ENCODE measurements at places on chromosomes 13 and 19. TPM values are rescaled to one million over a fixed set of nuclear protein-coding genes. Genes with fewer than 3 reads are reported as not detected.

DIRAS1 gene
- 1.4 TPM for total RNA-seq

TMEM143 gene
- total RNA-seq, result 15.7 TPM

TSSK6 gene
- total RNA-seq, result 10.5 TPM

PROZ gene
- not detected for total RNA-seq

THSD8 gene
- total RNA-seq, result 1.6 TPM

GRCh38 chr13:35940734-35941133 is 190.4 kb downstream of the DCLK1 start:
- no peak overlapping the region for H3K4me3 ChIP-seq
- H3K36me3 ChIP-seq, result no peaks in the 10 kb centered on the region
- H3K4me1 ChIP-seq, result no peaks in the 10 kb centered on the region
- DNase-seq, result no peak

DNA sequence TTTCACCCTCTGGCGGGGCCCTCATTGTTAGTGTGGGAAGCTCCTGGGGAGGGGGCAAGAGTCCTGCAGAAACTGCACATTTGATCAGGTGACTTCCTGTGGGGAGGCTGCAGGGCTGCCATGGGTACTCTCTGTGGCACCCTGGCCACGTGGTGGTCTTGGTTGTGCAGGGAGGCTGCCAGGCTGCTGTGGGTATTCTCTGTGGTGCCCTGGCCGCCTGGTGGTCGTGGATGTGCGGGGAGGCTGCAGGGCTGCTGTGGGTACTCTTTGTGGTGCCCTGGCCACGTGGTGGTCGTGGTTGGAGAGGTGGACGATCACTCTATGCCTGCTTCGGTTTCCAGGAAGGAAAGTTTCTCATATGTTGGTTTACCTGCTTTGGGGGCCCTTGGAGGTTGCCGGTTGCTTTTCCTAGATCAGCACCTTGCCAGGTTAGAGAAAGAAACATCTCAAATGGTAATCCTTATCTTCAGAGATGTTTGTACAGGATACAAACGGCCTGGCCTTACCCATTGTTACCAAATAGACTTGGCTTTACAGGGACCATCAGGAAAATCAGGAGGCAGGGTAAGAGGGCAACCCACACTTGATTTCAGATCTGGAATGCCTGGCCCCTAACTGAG is 22.9 kb downstream of the TEX29 start:
- H3K27me3 ChIP-seq, result no peaks in the 10 kb centered on the region
- H3K4me3 ChIP-seq, result no peak overlapping the region
- no peak overlapping the region for H3K27ac ChIP-seq
- H3K4me1 ChIP-seq, result no peaks in the 10 kb centered on the region
- H3K36me3 ChIP-seq, result no peaks in the 10 kb centered on the region

DNA sequence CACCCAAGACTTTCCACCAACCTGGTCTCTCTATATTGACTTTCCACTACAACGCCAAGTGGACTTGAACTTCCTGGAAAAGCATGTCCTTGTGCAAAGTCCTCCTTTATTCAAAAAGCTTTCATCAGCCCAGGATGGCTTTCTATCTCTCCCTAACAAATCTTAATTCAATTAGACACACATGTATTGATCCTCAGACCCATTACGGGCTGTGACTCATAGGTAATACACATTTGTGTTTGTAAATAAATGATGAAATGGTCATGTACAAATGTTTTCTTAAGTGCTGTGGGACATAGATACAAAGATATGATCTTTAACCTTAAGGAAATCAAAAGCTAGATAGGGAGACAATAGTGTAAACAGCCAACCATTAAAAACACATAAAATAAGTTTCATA is 1189.7 kb downstream of the EFNB2 start:
- H3K27me3 ChIP-seq, result no peaks in the 10 kb centered on the region
- H3K27ac ChIP-seq, result no peak overlapping the region
- no peaks in the 10 kb centered on the region for H3K4me1 ChIP-seq
- H3K4me3 ChIP-seq, result no peak overlapping the region
- no peaks in the 10 kb centered on the region for H3K36me3 ChIP-seq

DNA sequence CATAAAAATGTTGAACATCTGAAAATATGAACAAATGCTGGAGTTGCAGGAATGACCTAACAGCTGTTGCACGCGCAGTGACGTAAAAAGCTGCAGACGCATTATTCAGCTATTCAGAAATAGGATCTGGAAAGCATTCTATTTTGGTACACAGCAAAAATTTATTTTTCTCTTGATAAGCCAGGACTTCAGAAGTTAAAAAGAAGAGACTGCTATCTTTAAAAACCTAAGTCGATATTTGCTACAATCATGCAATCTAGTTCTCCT is 36.9 kb upstream of the STARD13 start:
- H3K4me1 ChIP-seq, result peaks cover 12% of the 10 kb centered on the region
- H3K27ac ChIP-seq, result peak overlapping the region; percentile 9
- H3K36me3 ChIP-seq, result no peaks in the 10 kb centered on the region
- DNase-seq, result peak; percentile 24
- H3K27me3 ChIP-seq, result no peaks in the 10 kb centered on the region

- no peak for DNase-seq
- peaks cover 7% of the 10 kb centered on the region for H3K4me1 ChIP-seq
- H3K36me3 ChIP-seq, result no peaks in the 10 kb centered on the region
- H3K27me3 ChIP-seq, result peaks cover 15% of the 10 kb centered on the region
- no peak overlapping the region for H3K27ac ChIP-seq
Observed at GRCh38 chr13:74574964-74575728, 440.9 kb upstream of the KLF12 start.

GRCh38 chr13:31929031-31929770 is 102.4 kb upstream of the FRY start:
- H3K4me3 ChIP-seq, result no peak overlapping the region
- H3K27me3 ChIP-seq, result no peaks in the 10 kb centered on the region
- H3K36me3 ChIP-seq, result no peaks in the 10 kb centered on the region
- no peaks in the 10 kb centered on the region for H3K4me1 ChIP-seq

DNA sequence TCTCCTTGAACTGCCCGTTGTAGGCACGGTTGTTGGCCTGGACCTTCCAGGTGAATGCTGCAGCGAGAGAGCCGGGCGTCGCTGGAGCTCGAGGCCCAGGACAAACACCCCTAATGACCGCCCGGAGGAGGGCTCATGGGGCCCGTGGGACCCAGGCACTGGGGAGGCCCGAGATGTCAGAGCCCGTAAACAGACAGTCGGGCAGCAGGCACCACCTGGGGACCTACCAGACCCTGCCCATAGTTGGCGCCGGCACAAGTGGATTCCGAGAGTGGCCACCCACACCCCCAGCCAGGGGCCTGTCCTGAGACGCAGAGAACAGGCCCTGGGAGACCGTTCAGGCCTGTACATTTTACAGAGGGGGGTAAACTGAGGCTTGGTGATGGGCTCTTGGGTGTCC is 2.4 kb downstream of the ATP8B3 start:
- H3K4me3 ChIP-seq, result no peak overlapping the region
- no peaks in the 10 kb centered on the region for H3K27me3 ChIP-seq
- H3K36me3 ChIP-seq, result no peaks in the 10 kb centered on the region
- H3K27ac ChIP-seq, result no peak overlapping the region
- DNase-seq, result no peak
- peaks cover 16% of the 10 kb centered on the region for H3K4me1 ChIP-seq

GRCh38 chr13:110920038-110920437 is 5.2 kb upstream of the ANKRD10 start:
- no peak overlapping the region for H3K4me3 ChIP-seq
- no peak overlapping the region for H3K27ac ChIP-seq
- H3K27me3 ChIP-seq, result peaks cover 15% of the 10 kb centered on the region
- no peaks in the 10 kb centered on the region for H3K36me3 ChIP-seq
- peaks cover 10% of the 10 kb centered on the region for H3K4me1 ChIP-seq
- no peak for DNase-seq

DNA sequence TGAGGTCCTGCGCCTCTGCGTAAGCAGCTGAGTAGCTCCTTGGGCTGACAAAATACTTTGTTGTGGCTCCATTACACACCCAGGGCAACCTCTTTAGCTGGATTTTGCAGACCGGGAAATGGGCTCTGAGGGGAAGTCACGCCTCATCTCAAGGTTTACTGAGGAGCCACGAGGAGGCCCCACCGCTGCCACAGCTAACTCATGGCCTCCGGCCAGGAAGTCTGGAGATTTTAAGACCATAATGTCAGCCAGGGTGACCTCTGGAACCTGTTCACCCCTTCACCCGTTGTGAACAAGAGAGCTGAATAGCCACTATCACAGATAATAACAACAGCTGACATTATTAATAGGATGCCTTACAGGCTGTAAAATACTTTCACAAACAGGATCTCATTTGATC is 351.3 kb upstream of the TMTC4 start:
- H3K36me3 ChIP-seq, result no peaks in the 10 kb centered on the region
- DNase-seq, result no peak
- H3K27ac ChIP-seq, result no peak overlapping the region

DNA sequence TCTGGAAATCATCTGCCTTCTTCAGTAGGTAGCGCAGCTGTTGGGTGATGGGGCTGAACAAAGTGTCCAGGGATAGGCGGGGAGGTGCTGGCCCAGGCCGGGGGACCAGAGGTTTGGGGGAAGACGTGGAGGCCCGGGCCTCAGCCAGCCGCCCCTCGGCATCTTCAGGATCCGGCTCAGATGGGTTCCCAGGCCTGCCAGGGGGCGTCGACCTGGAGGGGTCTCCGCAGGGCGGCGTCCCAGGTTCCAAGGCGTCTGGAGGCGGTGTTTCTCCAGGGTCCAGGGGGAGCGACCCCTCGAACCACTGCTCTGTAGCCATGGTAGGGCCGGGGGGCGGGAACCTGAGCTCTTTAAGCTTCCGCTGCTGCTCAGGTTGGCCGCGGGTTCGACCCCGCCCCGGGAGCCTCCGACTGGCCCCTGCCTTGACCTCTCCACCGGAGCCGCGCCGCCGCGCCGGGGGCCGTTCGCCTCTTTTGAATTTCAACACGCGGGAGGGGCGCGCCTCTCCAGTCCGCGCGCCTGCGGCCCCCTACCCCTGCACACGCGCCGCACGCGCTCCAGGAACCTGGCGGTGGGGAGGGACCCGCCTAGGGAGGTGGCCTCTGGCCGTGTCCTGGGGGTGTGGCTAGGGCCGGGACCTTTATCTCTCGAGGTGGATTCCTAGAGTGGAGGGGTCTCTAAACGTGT is at the start of gene C19orf67:
Gene C19orf67 (minus strand): TSS at position 475 of the 687 bp plus-strand sequence. CDS start 156 bp downstream, at position 319.
- no peaks in the 10 kb centered on the region for H3K27me3 ChIP-seq
- no peaks in the 10 kb centered on the region for H3K36me3 ChIP-seq
- peaks cover 10% of the 10 kb centered on the region for H3K4me1 ChIP-seq
- no peak within 1 kb of the TSS for H3K4me3 ChIP-seq
- DNase-seq, result no peak

GRCh38 chr19:44723299-44723951 is 24.5 kb downstream of the CEACAM16 start:
- peak overlapping the region; percentile 81 for H3K27ac ChIP-seq
- H3K4me3 ChIP-seq, result peak overlapping the region; percentile 10
- H3K36me3 ChIP-seq, result no peaks in the 10 kb centered on the region
- DNase-seq, result no peak
- peaks cover 13% of the 10 kb centered on the region for H3K4me1 ChIP-seq
- no peaks in the 10 kb centered on the region for H3K27me3 ChIP-seq

DNA sequence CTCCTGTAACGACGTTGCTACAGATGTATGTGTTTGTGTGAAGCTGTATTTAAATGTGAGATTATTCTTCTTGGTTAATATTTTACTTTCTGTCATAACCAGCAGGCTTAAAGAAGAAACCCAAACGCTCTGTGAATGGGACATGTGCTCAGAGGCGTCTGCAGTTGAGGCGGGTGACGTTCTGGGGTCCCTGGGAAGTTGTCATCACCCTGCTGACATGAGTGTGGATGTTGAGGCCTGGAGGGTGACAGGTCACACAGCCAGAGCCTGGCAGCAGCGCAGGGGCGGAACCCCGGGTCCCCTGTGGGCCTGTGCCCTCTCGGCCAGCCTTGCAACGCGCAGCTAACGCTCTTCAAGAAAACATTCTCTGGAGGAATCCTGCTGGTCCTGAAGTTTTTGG is 16.6 kb downstream of the RASA3 start:
- no peaks in the 10 kb centered on the region for H3K36me3 ChIP-seq
- no peaks in the 10 kb centered on the region for H3K27me3 ChIP-seq
- H3K4me3 ChIP-seq, result no peak overlapping the region

- H3K4me3 ChIP-seq, result peak overlapping the region; percentile 76
- peak overlapping the region; percentile 89 for H3K27ac ChIP-seq
- H3K36me3 ChIP-seq, result no peaks in the 10 kb centered on the region
- H3K4me1 ChIP-seq, result peaks cover 18% of the 10 kb centered on the region
- no peaks in the 10 kb centered on the region for H3K27me3 ChIP-seq
- no peak for DNase-seq
Observed at GRCh38 chr19:10118960-10119359, 739 bp downstream of the EIF3G start.

- H3K4me1 ChIP-seq, result no peaks in the 10 kb centered on the region
- no peak overlapping the region for H3K4me3 ChIP-seq
- DNase-seq, result no peak
- H3K27me3 ChIP-seq, result no peaks in the 10 kb centered on the region
Observed at GRCh38 chr13:47327861-47328260, 431.0 kb upstream of the HTR2A start.

DNA sequence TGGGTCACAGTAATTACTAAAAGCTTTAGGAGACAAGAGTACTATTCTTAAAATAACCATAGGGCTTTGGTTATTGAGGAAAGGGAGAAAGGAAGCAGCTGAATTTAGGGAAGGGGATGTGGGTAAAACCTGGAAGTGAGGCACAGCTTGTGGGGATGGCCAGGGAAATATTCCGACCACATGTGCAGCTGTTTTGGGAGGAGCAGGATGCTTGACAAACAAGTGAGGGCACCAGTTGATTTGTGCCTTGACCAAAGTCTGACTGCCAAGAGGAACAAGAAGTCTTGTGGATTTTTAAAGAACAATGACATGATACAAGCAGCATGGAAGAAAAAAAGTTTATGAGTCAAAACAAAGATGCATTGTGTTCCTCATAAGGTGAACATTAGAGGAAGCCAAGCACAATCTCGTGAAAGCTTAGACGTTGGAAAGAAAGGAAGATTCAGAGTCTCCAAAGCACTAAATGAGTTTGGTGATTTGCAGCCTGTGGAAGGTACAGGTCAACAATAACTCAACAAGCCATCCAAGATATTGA is 108.5 kb upstream of the GPC6 start:
- H3K36me3 ChIP-seq, result no peaks in the 10 kb centered on the region
- no peak for DNase-seq
- no peaks in the 10 kb centered on the region for H3K27me3 ChIP-seq
- no peaks in the 10 kb centered on the region for H3K4me1 ChIP-seq

DNA sequence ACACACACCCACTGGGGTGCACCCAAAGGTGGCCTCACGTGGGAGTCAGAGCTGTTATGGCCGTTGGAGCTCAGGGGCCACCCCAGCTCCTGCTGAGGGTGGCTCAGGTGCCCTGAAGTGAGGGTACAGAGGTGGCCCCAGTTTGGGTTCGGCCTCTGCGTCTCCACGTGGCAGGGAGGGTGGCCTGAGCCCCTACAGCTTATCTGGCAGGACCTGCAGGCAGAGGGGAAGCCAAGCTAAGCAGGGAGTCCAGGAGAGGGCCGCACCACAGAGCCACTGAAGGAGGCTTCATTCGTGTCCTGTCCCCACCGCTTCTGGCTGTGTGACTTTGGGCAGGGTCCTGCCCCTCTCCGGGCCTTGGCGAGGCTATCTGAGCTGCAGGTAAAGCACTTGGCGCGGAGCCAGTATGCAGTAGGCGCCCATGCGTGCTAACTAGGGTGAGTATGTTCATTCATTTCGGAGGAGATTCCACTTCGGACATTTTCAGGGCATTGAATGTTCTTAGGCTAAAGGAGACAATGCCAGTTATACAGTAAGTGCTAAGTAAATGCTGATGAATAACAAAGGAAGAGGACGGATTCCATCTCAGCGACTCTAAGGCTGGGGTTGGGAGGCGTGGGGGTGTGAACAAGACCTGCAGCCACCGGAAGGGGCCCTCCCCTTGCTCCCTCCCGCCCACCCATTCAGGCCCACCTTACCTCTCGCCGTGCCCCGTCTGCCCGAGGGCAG is 4.9 kb downstream of the REX1BD start:
- DNase-seq, result no peak
- H3K4me3 ChIP-seq, result no peak overlapping the region
- H3K27ac ChIP-seq, result peak overlapping the region; percentile 37
- peaks cover 28% of the 10 kb centered on the region for H3K27me3 ChIP-seq
- no peaks in the 10 kb centered on the region for H3K36me3 ChIP-seq

GRCh38 chr19:12733369-12734214 is 892 bp downstream of the TRIR start:
- H3K27me3 ChIP-seq, result no peaks in the 10 kb centered on the region
- H3K4me3 ChIP-seq, result peak overlapping the region; percentile 97
- H3K27ac ChIP-seq, result peak overlapping the region; percentile 96

Measured in transverse colon (tissue), 4 donors.